LHCN-M2 (cell line): ENCODE measurements at places on chromosomes 7 and 10.

GRCh38 chr10:73459683-73460314 lies 26.4 kb upstream of the MSS51 start:
- DNase-seq, result no peak

DNA sequence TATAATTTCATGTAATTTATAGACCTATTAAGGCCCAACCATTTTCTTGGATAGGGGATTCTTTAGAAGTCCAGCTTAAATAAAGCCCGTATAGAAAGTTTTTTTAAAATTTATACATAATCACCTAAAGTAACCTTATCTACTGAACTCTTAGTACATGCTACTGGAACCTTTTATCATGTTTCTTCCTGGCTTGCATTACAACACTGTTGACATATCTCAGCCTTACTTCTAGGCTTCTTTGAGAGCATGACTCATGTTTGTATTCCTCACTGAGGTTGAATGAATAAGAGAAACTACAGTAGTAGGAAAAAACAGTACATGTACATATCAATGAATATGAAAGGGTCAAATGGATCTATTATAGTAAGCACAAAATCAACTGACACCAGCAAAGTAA lies 8.2 kb upstream of the MAGI2 start:
- peak; percentile 85 for DNase-seq

GRCh38 chr10:113520690-113521474 lies 32.0 kb upstream of the HABP2 start:
- peak; percentile 48 for DNase-seq

DNA sequence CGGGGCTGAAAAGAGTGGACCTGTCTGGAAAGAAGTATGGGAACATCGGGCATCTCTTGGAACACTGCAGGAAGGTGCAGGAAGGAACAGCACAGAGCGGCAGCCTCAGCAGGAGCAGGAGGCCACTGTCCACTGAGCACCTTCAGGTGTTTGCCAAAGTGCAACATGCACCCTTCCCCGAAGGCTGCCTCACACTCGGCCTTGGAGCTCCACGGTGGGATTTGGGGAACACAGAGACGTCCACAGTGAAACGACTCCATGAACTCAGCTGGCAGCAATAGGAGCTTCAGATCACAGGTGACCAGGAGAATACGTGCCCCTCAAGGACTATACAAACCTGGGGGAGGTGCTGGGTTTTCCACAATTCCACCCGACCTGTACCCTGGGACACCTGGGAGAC lies 140.3 kb upstream of the RET start:
- no peak for DNase-seq

- DNase-seq, result no peak
Measured at GRCh38 chr10:2456834-2457233, 610.5 kb upstream of the PFKP start.

DNA sequence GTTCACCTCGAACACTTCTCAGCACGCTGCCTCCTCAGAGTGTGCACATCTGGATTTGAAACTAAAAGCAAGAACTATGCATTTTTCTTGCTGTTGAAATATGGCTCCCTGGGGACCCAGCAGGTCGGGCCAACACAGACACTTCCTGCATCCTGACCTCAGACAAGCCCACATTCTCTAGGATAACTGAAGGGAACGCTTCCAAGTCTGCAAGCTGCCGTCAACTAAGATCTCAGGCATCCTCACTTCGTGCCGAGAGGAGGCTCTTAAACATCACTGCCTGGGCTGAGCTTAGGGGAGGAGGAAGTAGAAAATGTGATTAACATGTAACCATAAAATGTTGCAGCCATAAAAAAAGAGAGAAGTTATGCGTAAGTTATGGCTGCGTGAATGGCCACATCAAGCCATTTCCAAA lies 65.5 kb downstream of the PYROXD2 start:
- DNase-seq, result peak; percentile 99

- peak; percentile 34 for DNase-seq
Measured at GRCh38 chr10:104349623-104350126, 4.0 kb upstream of the CFAP58 start.

GRCh38 chr7:89857767-89858166 lies 296.5 kb upstream of the STEAP1 start:
- no peak for DNase-seq

GRCh38 chr10:59674215-59674836 lies 35.3 kb downstream of the SLC16A9 start:
- DNase-seq, result peak; percentile 62

GRCh38 chr7:657565-658119 lies 68.9 kb upstream of the DNAAF5 start:
- DNase-seq, result peak; percentile 100

- DNase-seq, result no peak
Measured at GRCh38 chr10:49540056-49540797, 1.3 kb upstream of the ERCC6 start.

DNA sequence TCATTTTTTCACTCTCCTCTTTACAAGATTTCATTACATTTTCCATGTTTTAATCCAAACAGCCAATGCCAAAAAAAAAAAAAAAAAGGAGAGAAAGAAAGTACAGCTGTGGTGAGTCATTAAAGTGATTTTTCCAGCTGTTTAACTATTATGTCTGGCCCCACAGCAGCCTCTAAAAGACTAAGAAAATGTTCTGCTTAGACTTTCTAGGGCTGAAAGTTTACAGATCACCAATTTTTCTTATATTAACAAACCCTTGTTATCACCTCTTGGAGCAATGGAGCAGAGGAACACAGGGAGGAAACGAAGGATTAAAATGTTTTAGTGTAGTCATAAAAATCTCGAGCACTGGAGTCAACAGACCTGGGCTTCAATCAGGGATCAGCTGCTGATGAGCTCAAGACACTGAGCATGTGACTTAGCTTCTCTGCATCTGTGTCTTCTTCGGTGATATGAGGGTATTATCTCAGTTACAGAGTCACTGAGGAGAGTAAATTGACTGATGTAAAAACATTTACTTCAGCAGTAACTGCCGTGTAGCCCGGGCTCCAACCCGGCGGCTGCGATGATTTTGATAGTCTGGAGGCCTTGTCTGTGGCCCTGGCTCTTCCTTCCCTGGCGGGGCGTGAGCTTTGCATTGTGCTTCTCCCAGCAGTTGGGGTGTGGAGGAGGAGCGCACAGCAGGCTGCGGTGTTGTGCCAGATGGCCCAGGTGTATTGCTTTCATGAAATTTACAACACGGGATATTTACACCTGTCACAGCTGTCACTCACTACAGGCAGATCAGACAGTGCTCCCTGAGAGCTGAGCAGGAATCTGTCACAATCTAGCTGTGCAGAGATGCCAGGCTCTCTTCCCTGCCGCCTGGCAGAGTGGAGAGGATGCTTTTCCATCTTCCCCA lies 298.3 kb upstream of the FZD8 start:
- peak; percentile 14 for DNase-seq

GRCh38 chr7:83468251-83468739 lies 180.6 kb downstream of the SEMA3E start:
- DNase-seq, result peak; percentile 100

GRCh38 chr7:52472006-52472620 lies 563.3 kb upstream of the POM121L12 start:
- DNase-seq, result peak; percentile 54

- peak; percentile 46 for DNase-seq
Measured at GRCh38 chr10:43355749-43356371, 15.6 kb upstream of the FXYD4 start.

DNA sequence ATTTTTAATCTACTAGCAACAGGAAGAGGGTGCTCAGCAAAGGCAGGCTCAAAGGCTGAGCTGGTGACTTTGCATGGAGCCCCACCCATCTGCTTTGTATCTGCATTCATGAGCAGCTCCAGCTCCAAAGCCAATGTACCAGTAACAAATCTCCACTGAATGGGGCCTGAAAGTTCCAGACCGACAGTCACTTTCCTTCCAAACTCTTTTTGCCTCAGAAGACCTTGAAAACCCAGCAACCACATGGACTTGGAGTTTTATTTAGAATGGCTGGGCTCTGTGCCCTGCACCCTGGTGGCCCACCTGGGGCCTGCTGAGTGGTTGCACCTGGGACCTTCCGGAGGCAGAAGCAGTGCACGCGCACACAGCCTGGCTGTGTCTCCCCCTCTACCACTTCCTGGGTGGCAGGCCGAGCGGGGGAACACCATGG lies 195.0 kb upstream of the PLXNA4 start:
- DNase-seq, result no peak

GRCh38 chr10:30034433-30035137 lies 24.8 kb downstream of the JCAD start:
- DNase-seq, result no peak

DNA sequence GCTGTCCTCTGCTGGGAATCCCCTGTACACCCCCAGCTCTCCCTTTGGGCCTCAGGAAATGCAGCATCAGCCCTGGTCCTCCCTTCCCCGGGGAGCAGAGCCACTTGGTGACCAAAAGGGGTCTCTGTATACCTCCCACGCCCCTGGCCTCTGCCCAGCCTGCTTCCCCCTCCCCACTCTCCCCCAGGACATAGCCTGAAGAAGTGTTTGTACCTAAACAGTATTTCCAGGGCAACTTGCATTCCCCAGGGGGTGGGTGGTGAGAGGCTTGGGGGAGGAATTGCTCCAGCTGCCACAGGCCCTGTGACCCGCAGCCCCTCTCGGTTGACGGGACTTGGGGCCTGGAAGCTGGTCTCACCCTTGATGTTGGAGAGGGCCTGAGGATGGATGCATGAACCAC lies 39.3 kb downstream of the TMEM270 start:
- DNase-seq, result peak; percentile 77

GRCh38 chr7:155386608-155387007 lies 71.3 kb upstream of the EN2 start:
- no peak for DNase-seq

GRCh38 chr7:134654104-134654775 lies 7.6 kb downstream of the BPGM start:
- no peak for DNase-seq

DNA sequence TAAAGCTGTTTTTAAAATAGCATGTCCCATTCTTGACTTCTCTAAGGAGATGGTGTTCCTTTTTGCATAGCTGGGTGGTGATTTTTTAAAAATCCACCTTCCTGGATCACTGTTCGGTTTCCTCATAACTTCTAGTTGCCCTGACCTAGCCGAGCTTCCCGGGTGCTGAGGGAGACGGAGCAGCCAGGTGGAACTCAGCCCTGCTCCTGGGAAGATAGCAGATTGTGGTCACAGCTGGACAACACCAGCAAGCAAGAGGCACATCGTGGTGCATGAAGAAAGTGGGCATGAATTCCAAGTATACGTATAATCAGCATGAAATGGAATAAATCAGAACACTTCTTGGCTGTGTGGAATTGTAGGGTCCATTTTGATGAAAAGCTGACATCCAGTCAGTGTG lies 73.5 kb upstream of the RSU1 start:
- DNase-seq, result no peak

DNA sequence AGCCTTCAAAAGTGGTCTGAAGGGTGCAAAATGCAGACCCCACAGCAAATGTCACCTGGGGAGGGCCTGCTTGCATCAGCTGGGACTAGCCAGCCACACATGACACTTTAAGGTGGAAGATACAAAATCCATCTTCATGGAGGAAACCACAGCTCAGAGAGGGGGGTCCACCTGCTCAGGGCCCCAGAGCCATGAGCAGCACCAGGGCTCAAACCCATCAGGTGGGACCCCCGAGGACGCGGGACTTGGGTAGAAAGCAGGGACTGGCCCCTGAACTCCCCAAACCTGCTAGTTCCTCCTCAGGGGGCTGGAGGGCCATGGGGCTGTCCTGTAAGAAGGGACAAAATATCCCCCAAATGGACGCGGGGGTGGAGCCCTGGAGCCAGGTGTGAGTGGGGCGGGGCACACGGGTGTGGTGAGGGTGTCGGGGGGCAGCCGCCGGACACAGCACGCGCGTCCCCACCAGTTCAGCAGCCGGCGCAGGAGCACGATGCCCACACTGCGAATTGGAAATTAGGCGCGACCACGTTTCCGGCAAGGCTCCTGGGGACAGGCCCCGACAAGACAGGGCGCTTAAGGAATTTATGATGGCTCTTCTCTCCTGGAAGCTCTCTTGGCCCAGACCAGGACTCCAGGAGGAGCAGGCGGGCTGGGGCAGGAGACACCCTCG lies 8.0 kb downstream of the PDGFA start:
- DNase-seq, result no peak

- peak; percentile 75 for DNase-seq
Measured at GRCh38 chr7:155738652-155739537, 73.4 kb downstream of the SHH start.

GRCh38 chr7:37448636-37449361 lies at the start of gene ELMO1:
Gene ELMO1 (minus strand): TSS chr7:37448864. CDS start chr7:37342690, 106,174 bp downstream.
- DNase-seq, result peak; percentile 9

- DNase-seq, result no peak
Measured at GRCh38 chr10:3152566-3152935, 20.0 kb downstream of the PITRM1 start.

- no peak for DNase-seq
Measured at GRCh38 chr7:8152489-8153192, 109.3 kb downstream of the ICA1 start.

- no peak for DNase-seq
Measured at GRCh38 chr7:12207046-12207445, 4.0 kb upstream of the TMEM106B start.

DNA sequence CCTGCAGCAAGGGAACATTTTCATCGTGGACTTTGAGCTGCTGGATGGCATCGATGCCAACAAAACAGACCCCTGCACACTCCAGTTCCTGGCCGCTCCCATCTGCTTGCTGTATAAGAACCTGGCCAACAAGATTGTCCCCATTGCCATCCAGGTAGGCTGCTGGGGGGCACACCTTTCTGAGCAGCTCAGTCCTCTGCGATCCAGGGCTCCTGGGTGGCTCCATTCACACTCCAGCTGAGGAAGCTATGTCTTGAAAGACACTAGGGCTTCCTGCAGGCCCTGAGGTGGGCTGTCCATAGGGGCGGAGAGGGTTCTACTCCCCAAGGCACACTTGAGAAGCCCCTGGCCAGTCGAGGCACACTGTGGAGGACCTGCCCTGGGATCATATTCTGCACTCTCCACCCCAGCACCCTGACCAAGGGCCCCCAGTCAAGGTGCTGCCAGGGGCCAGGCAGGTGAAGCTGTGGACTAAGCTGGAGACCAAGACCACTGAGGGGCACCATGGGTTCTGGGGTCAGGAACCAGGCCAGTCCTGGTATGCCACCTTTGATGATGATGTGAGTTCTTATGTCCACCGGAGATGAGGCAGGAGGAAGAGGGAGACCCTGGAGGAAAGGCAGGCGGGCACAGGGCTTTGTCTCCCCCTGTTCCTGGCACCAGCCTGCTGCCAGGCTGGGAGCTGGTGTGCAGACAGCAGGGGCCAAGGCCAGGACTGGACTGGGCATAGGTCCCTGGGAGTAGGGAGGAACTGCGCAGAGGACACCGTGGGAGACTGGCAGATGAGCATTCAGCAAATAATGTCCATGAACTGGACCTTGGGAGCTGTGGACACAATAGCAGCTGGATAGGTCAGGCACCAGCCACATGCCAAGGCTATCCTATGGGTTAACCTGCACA lies 54.8 kb downstream of the ALOX5 start:
- DNase-seq, result no peak

- DNase-seq, result no peak
Measured at GRCh38 chr10:110872984-110873923, 1.5 kb downstream of the PDCD4 start.

- no peak for DNase-seq
Measured at GRCh38 chr10:34380856-34381255, 434.2 kb downstream of the PARD3 start.

- DNase-seq, result no peak
Measured at GRCh38 chr7:155609185-155609584, 35.3 kb upstream of the RBM33 start.
